ENCODE measurements at places on chromosomes 1 and 21.

DNA sequence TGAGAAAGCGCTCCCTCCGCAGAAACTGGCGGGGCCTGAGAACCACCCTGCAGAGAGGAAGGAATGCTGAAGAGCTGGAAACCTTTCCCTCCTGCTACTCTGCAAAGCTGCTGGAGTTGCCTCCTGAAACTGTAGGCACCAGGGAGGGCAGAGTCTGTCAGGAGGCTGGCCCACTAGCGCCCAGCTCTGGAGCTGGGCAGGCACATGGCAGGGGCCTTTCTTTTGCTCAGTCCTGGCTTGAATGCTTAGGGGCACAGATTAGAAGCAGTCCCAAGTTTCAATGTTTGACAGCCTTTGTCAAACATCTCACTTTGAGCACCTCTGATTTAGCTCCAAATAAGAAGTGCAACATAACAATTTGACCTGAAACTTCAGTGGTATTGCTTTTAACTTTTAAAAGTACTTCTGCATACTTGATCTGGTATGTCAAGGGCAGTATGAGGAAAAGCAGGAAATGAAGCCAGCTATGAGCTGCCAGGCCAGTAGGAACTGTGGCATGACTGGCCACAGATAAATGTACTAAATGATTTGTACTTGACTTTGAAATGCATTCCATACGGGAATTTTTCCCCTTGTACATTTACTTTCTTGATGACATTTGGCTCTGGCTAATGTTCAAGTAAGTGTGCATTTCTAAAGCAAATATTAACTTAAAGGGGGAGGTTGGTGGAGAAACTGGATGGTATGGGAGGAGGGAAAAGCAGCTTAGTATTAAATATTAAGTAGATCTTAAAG lies 7.2 kb downstream of the C1orf116 start:
- no peak for DNase-seq

DNA sequence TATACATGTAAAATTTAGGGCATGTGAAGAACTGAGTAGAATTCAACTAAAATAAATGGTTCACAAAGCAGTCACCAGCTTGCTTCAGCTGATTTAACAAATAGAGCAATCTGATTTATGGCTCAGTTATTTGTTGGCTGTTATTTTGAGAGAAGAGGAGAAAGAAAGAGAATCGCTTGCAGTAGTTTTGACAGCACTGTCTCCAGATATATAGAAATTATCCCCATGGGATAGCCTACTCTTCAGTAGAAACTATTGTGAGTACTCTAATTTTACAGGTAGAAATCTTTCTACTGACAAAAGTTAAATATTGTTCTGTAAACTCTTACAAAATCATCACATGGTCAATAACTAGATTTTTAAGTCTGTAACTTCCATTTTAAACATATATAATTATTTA lies 1098.2 kb downstream of the MRPL39 start:
- no peak for DNase-seq

DNA sequence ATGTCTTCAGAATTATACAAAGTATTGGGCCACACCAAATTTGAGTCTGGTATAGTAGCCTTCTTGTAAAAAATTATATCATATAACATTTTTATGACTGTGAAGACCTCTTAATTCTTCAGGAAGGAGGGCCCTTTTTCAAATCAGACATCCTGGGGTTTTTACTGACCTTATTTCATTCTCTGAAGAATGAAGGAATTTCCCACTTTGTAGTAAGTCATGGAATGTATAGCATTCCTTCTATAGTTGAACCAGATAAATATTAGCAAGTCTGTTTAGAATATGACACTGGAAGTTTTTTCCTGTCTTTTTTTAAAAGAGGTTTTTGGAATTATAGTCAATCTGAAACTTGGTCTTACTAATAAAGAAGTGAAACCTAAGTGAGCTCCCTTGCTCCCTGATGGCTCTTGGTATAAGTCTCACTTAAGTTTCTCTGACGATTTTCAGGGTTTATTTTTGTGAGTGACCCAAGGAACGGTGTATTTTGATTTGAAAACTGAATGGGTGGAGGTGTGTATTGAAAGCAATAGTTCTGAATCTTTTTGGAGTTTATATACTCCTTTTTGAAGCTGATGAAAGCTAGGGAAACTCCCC lies 23.7 kb downstream of the SNX27 start:
- no peak for DNase-seq

DNA sequence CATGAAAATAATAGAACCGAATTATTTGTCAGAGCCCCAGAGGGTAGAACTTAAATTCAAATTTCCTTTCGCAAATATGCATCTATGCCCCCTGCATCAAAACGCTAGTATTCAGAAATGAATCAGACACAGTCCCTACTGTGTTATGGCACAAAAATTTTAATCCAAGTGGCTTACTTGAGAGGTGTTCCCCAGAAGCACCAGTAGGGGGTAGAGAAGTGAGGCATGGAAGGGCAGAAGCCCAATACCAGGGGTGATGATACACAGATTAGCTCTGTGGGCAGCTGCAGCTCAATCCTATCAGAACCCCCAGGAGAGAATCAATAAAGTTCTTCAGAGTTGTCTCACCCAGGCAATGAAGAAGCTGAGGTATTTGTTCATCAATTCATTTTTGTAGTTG lies 342.2 kb downstream of the OMA1 start:
- no peak for DNase-seq
